ENCODE measurements at places on chromosomes 7 and 10.

GRCh38 chr7:157271315-157271990, 65.4 kb upstream of the DNAJB6 start:
- no peak overlapping the region for H3K4me3 ChIP-seq
- H3K27me3 ChIP-seq: no peaks in the 10 kb centered on the region
- H3K36me3 ChIP-seq: peaks cover 36% of the 10 kb centered on the region
- peak overlapping the region; percentile 25 for H3K27ac ChIP-seq
- H3K4me1 ChIP-seq: peaks cover 14% of the 10 kb centered on the region

DNA sequence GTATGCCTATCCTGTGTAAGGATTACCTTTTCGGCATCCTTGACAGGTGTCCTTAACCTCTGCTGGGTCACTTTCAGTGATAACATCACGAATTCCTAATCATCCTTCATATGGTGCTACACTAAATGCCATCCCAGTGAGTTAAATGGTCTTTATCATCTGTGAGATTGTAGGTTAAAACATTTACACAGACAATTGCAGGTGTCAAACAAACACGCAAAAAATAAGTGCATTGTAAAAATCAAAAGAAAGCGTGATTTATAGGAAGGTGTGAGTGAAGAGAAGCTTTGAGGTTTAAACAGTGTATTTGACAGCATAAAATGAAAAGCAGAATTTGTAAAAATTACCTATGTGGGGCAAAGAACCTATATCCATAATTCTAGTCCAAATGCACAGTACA, 111.5 kb upstream of the IFRD1 start:
- peaks cover 2% of the 10 kb centered on the region for H3K36me3 ChIP-seq
- no peaks in the 10 kb centered on the region for H3K4me1 ChIP-seq
- DNase-seq: no peak
- H3K4me3 ChIP-seq: no peak overlapping the region
- H3K27me3 ChIP-seq: no peaks in the 10 kb centered on the region

DNA sequence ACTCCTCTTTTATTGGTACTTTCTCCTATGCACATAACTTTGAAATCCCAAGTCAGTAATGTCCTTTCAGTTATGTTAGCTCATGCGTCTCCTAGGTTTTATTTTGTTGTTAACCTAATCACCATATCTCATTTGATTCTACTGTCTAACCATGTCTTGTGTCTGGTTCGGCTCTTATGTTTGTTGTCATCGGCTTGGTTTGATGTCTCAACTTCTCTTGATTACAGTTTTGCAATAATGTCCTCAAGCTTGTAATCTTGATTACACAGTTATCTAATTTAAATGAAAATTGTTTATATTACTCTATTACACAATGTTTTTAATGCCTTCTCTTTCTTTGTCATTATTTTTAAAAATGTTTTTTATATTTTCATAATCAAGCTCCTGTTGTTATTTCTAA, 35.9 kb upstream of the SEMA3A start:
- no peak overlapping the region for H3K27ac ChIP-seq
- H3K27me3 ChIP-seq: no peaks in the 10 kb centered on the region
- H3K4me1 ChIP-seq: no peaks in the 10 kb centered on the region
- no peak for DNase-seq

DNA sequence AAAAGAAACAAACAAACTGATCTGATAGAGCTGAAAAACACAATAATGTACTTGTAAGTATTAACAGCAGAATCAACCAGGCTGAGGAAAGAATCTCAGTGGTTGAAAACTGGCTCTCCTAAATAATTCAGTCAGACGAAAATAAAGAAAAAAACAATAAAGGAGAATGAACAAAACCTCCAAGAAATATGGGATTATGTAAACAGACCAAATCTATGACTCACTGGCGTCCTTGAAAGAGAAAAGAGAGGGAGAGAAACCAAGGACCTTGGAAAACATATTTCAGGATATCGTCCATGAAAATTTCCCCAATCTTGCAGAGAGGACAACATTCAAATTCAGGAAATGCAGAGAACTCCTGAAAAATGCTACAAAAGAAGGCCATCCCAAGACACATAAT, 62.9 kb downstream of the FBXL13 start:
- no peaks in the 10 kb centered on the region for H3K36me3 ChIP-seq
- H3K4me3 ChIP-seq: no peak overlapping the region
- no peak overlapping the region for H3K27ac ChIP-seq
- H3K27me3 ChIP-seq: no peaks in the 10 kb centered on the region
